Uterus (tissue), 4 donors: ENCODE measurements at places on chromosomes 3 and 15. TPM values are rescaled to one million over a fixed set of nuclear protein-coding genes. Genes with fewer than 3 reads are reported as not detected.

CYP1A2 gene
- total RNA-seq, result not detected

DHX36 gene
- total RNA-seq, result 102 TPM

POPDC2 gene
- total RNA-seq, result 35.3 TPM

APOD gene
- 320 TPM for total RNA-seq

CLDN16 gene
- total RNA-seq, result 0.58 TPM

SPTBN5 gene
- total RNA-seq, result 0.76 TPM

EFHB gene
- total RNA-seq, result not detected

COL6A6 gene
- total RNA-seq, result 1.4 TPM

RPS27L gene
- total RNA-seq, result 72.6 TPM

RPL29 gene
- total RNA-seq, result 2,362 TPM

GRCh38 chr15:72179950-72180581 is 17.5 kb downstream of the GRAMD2A start:
- no peak for DNase-seq
- no peaks in the 10 kb centered on the region for H3K36me3 ChIP-seq
- H3K4me3 ChIP-seq, result no peak overlapping the region
- H3K4me1 ChIP-seq, result peaks cover 7% of the 10 kb centered on the region
- no peaks in the 10 kb centered on the region for H3K27me3 ChIP-seq

DNA sequence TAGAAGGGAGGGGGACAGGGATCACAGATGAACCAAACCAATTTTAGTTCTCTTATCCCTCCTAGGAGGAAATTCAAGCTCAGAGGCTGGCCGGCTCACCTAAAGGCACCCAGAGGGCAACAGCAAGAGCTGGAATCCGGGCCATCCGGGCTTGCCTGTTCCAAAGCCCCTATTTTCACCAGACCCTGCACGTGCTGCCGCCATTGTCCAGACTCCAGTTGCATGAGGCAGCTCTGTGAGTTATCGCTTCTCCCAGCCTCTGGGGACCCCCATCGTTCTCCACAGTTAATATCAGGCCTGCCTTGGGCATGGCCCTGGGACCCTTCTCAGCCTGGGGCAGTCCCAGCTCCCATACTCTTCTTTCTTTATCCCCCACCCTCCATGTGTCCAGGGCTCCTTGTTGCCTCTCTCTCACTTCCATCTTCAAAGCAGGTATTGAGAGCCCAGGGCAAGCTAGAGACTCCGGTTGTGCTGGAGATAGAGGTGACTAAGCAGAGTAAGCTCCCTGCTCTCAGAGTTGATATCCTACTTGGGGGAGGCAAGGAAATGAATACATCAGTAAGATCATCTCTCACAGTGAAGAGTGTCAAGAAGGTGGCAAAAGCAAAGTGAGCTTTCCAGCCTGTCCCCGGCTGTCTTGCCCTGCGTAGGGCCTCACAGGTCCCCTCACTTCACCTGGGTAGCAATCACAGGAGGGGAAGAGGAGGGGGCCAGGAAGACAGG is 322.8 kb downstream of the UACA start:
- no peaks in the 10 kb centered on the region for H3K27me3 ChIP-seq
- no peak overlapping the region for H3K27ac ChIP-seq
- H3K36me3 ChIP-seq, result no peaks in the 10 kb centered on the region
- H3K4me1 ChIP-seq, result no peaks in the 10 kb centered on the region
- no peak overlapping the region for H3K4me3 ChIP-seq

GRCh38 chr3:114338651-114339357 is 45.0 kb downstream of the TIGIT start:
- H3K27me3 ChIP-seq, result no peaks in the 10 kb centered on the region
- no peak for DNase-seq
- no peaks in the 10 kb centered on the region for H3K4me1 ChIP-seq
- no peaks in the 10 kb centered on the region for H3K36me3 ChIP-seq
- no peak overlapping the region for H3K4me3 ChIP-seq

GRCh38 chr3:138439646-138440045 is 5.2 kb downstream of the ESYT3 start:
- H3K36me3 ChIP-seq, result no peaks in the 10 kb centered on the region
- H3K27ac ChIP-seq, result no peak overlapping the region
- no peaks in the 10 kb centered on the region for H3K4me1 ChIP-seq
- DNase-seq, result no peak
- no peaks in the 10 kb centered on the region for H3K27me3 ChIP-seq

DNA sequence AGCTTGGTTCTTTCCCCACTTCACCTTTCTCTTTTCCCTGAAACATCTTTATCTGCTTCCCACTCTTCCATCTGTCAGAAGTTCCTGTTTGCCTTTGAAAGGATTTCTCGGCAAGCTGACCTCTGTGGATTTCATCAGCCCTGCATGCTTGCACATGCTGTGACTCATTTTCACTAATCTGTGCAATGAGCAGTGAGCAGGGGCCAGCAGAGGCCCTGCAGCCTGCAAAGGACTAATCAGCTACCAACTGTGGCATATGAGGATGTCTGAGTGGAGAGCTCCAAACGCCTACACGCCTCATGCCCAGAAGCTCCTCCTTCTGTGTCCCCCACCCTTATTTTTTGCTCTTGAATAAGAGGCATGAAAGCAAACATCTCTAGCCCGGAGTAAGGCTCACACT is 333.0 kb upstream of the SEMA6D start:
- H3K4me1 ChIP-seq, result no peaks in the 10 kb centered on the region
- no peak overlapping the region for H3K4me3 ChIP-seq
- no peak for DNase-seq
- no peak overlapping the region for H3K27ac ChIP-seq
- no peaks in the 10 kb centered on the region for H3K27me3 ChIP-seq

DNA sequence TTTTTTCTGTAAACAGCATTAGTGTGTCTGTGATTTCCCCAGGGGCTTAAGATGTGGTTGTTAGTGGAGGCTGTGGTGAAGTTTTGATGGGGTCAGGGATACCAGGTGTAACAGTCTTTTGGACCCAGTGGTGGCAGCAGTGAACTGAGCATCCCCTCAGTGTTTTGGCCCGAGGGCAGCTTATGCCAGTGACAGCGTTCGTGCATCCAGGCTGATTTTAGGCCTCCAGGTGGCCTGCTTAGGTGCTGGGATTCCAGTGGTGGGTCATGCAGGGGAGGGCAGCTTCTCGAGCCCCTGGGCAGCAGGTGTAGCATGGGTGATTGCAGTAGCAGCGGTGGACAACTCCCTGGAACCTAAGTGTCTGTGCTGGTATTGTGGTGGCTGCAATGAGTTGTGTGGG is 29.2 kb downstream of the STT3B start:
- no peak overlapping the region for H3K4me3 ChIP-seq
- no peaks in the 10 kb centered on the region for H3K36me3 ChIP-seq
- H3K27ac ChIP-seq, result no peak overlapping the region
- no peaks in the 10 kb centered on the region for H3K27me3 ChIP-seq

GRCh38 chr3:36403661-36404060 is 23.4 kb downstream of the STAC start:
- DNase-seq, result no peak
- H3K27me3 ChIP-seq, result no peaks in the 10 kb centered on the region
- no peaks in the 10 kb centered on the region for H3K4me1 ChIP-seq
- no peak overlapping the region for H3K4me3 ChIP-seq
